Motor neuron (in vitro differentiated cells): ENCODE measurements at places on chromosomes 12 and 14.
A peak's percentile ranks its signal among the peaks of the same experiment; 100 is the strongest.

DNA sequence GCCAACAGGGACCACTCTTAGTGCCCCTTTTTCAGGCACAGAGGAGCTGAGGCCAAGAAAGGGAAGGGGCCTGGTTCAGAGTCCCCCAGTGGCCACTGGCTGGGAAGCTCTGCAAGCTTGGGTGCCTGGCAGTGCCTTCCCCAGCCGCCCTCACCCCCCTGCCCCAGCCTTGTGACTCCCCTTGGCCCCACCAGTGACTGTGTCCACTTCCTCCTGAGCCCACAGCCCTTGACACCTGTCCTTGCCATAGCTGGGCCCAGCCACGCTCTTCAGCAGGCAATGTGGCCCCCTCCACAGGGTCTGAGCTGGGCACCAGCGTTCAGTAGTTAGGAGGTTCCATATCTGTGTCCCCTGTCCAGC is 19.0 kb upstream of the C14orf180 start:
- ATAC-seq = no peak

DNA sequence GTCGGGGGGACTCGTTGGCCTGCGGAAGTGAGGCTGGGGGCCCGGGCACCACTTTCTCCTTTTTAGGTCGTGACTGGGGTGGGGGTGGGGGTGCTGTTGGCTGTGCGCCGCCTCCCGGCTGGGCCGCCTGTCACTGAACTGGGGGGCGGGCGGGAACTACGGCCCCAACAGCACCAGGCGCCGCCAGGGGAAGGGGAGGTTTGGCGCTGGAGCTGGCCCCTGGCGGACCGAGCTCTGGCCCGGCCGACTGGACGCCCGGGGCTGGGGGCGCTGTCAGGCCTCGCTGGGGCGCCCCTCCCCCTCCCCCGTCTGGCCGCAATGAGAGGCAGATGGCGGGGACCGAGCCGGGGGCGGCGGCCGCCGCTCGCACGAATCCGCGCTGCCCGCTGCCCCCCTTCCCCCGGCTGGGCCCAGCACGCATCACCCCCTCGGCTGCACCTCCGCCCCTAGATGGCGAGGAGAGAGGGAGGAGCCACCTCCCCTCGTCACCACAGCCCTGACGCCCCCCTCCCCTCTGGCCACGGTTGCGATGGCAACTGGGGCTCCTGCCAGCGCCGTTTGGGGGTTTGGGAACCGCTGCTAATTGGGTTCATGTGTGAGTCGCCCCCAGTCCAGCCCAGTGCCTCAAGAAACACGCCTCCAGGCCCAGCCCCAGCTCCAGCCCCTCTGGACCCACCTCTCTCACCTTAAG is 723 bp downstream of the NFATC4 start:
- peak; percentile 35 for ATAC-seq

- ATAC-seq = no peak
Observed at GRCh38 chr12:9910716-9911421, 21.3 kb downstream of the CLEC2A start.

DNA sequence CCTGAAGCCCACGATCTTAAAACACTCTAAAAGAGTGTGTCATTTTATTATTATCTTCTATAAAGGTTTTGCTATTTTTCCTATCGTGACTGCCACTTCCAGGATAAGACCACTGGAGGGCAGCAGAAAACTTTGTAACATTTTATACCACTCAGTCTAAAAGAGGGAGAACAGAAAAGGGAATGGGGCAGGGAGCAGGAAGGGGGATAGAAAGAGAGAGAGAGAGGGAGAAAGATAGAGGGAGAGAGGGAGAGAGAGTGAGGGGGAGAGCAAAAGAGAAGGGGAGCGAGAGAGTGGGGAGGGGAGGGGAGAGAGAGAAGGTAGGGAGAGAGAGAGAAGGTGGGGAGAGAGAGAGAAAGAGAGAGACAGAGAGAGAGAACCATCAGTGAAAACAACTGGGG is 2.0 kb upstream of the ART4 start:
- ATAC-seq = peak; percentile 55

DNA sequence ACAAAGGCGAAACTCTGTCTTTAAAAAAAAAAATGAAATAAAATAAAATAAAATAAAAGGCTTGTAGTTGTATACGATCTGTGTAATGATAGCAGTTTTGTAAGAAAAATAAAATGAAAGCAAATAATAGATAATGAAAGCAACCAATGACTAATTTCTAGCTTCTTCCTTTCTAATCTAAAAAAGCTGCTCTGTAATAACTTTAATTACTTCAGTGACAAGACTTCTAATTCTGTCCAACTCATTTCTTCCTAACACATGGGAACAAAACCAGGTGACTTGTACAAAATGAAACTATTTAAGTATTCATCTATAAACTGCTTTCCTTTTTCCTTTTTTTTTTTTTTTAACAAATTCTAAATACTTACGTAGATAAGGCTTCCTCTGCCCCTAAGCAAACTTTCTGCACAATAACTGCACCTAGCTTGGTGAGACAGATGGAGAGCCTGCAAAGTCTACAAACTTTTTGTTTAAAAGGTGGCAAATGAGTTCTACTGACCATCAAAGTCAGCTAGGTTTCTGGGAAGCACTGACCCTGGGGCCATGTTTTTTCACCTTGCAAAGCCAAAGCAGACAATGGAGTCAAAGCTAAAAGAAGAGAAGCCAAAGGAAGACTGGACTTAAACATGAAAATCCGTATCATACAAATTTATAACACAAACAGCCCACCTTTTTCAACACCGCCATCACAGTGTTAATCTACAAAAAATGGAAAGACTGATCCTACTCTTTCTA is 28.2 kb downstream of the DENND5B start:
- no peak for ATAC-seq

DNA sequence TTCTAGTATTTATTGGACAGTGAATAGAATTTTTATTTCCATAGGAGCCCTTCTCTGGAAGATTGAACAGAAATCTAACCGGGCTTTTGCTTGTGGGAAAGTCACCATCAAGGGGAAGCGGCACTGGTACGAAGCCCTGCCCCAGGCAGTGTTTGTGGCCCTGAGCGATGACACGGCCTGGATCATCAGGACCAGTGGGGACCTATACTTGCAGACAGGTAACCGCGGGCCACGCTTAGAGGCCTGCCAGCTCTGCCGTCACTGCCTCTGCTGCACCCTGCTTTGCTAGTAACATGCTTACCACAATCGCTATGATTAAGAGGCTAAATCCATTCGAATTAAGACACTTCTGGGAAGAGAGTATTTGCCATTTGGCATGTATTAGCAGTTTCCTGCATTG is 69.2 kb downstream of the ANKRD9 start:
- no peak for ATAC-seq

DNA sequence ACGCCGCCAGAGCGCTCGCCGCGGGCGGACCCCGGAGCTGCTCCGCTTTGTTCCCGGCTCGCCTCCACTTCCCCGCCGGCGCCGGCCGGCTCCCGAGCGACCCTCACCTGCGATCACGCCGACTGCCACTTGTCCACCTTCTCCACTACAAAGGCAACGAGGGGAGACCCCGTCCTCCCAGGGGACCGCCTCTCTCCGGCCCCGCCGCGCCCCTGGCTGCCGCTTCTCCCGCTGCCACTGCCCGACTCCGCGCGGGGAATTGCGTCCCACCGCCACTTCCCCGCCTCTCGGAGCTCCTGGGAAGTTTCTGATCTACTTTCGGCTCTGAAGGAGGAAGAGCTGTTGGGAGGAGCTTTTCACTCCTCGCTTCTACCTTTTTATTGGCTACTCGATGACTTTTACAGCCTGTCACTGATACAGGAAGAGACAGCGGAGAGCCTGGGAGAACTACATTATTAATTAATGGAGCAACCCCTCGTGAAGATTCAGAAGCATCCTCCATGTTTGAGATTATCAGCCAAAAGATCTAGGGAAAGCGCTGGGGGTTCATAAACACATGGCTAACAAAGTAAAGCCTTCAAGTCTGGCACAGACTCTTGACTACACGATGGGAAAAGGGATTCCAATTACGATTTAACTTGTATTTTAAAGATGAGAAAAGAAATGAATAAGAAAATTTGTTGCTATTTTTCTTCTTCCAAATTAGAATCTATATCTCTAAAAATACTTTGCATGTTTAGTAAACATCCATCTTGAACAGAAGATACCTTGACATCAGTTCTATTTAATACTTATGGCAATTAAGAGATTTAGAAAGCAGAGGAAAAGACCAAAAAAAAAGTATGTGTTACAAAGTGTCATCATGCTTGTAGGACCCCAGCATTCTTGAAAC is at the start of gene BAZ1A:
BAZ1A (minus strand) TSS at position 330 of the 892 bp plus-strand sequence. CDS start 756 bp downstream, outside the sequence.
- peak; percentile 53 for ATAC-seq

DNA sequence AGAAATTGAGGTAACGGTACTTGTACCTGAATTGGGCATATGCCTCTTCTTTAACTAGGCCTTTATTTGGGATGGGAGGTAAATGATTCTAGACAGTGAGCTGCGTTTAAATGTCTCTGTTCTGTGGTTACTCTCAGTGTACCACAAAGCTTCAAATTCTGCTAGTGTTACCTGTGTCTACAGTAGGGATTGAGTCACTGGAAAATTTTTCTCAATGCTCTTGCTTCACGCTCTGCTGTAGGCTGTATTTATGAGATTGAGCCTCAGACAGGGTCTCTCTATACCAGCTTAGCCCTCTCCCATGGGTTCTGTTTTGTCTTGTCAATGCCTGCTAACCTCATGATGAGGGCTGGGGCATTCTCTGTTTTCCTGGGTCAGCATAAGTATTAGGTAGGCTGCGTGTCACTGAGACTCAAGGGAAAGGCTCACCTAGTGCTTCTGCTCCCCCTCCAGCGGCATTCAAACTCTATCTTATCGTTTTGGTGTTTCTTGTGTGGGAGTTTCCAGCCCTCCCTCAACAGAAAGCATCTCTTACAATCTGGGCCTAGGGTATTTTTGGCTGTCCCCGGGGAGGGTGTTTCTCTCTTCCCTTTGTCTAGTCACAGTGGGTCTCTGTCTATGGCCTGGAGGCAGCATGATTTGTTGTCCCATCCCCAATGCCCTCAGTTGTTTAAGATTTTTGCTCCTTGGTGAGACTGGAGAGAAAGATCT is 285.8 kb downstream of the ADGRD1 start:
- ATAC-seq = no peak

- ATAC-seq = no peak
Observed at GRCh38 chr14:53516261-53516774, 363.2 kb upstream of the DDHD1 start.

- no peak for ATAC-seq
Observed at GRCh38 chr12:95131589-95132340, 58.3 kb upstream of the NR2C1 start.

- peak; percentile 32 for ATAC-seq
Observed at GRCh38 chr12:116427200-116427930, 131.8 kb upstream of the MAP1LC3B2 start.

GRCh38 chr14:21026988-21027315 is 2.1 kb upstream of the NDRG2 start:
- no peak for ATAC-seq

GRCh38 chr12:48996794-48997718 is 2.1 kb downstream of the DDN start:
- peak; percentile 51 for ATAC-seq

DNA sequence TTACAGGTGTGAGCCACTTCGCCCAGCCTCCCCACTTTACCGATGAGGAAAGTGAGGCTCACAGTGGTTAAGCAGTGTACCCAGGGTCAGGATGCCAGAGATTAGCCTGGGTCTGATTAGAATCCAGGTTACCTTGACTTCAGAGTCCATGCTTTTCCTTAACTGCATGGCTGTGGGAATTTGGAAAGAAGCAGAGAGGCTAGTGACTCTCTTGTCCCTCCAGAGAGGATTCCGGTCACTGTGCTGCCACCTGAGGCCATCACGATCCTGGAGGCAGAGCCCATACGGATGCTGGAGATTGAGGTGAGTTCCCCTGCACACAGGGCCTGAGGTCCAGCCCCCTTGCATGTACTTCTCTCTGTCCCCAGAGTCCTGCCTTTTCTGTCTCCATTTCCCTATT is 4.7 kb downstream of the REC8 start:
- no peak for ATAC-seq

DNA sequence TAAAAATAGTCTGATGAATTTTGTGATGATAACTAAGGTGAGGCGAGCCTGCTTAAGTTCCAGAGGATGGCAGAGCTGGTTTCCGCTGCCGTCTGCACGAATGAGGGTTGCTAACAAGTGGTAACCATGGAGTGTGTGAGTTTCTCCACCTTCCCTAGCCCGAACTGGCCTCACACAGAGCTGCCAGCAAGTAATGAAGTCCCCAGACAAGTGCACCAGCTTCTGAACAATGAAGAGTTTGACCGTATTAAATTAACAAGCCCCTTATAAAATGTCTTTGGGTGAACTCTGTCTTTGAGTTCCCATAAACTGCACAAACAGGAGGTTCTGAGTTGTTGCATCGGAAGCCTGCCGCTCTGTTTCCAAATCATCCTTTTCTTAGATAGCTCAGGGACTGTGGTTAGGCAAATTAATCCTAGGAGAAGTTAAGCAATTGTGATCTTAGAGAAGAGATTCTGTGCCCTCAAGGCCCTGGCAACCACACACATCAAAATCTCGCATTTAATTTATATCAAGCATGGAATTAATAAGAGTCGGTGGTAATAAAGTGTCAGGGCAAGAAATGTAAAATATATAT is 274.1 kb upstream of the DAAM1 start:
- peak; percentile 70 for ATAC-seq

DNA sequence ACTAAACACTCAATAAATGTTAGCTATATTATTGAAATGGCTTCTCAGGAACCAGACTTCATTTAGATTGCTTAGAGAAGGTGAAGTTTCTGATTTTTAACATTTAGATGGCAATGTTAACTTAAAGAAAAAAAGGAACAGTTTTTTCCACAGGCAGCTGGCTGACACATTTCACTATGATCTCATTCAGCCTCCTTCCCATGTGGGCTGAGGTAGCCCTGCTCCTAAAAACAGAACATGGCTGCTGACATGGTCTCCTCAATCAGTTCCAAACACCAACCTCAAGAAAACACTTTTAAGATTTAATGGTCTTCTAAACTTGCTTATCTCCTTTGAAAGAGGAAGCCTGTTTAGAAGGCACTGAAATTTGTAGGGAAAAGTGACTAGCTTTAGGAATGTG is 23.8 kb downstream of the GNS start:
- ATAC-seq = no peak

DNA sequence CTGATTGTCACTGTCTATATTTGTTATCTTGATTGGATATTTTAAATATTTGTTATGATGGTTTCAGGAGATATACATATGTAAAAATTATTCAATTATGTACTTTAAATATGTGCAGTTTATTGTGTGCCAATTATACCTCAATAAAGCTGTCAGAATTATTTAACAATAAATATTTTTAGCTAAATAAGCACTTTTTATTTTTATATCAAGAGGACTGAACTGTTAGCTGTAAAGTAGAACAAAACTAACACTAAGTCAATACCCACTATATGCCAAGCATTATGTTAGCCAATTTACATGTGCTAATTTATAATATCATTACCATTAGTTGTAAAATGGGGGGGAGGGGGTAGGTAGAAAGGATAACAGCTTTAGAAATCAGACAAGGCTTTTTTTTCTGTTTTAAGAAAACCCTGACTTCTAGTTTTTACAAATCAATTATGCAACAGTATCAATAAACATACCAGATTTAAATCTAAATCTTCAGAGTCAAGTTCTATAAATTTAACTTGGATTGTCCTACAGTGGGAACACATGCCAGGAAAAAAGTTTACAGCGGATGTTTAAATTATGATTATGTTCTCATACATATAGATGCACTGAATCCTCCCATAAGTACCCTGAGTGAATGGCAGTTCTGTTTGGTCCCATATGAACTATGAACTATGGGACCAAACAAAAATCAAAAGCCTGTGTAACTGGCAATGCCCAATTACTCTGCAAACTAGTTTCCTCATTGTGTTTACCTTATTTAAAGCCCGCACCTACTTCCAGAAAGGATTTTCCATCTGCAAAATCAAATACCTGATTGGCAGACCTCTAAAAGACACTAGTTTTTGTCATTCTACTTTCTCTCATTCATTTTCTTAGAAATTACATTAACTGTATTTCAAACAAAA is 2.8 kb downstream of the RALGAPA1 start:
- ATAC-seq = no peak

- no peak for ATAC-seq
Observed at GRCh38 chr12:132904718-132905328, 17.4 kb upstream of the CHFR start.
